Stimulated activated CD8-positive, alpha-beta memory T cell treated with anti-CD3 and anti-CD28 coated beads, Interleukin-4, amount 100 ng/mL, for 4 hours (primary cell): ENCODE measurements at places on chromosomes 1 and 21.

DNA sequence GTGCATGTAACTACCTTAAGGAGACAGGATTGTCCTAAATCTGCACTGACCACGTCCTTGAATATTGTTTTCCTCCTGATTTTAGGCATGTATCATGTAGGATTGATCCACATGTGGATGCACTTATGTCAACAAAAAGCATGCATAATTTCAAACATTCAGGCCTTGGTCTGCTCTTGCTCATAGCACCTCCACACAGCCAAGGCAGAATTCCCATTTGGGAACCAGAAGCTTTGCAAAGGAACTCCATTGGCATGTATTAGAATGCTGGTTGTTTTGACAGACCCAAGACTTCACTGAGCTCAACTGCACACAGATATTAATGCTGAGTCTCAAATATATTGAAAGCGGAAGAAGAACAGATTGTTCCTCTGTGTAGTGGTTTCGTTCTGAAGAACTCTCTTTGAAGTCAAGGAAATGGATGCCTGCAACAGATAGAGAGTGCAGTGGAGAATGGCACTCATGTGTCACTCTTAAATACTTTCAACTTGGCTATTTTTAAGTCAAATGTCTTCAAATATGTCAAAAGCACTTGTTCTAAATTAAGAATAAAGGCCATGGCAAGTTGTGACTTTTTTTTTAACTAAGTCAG is 387.6 kb downstream of the LTN1 start:
- DNase-seq = no peak

GRCh38 chr21:34979383-34979782 is 69.7 kb downstream of the RUNX1 start:
- DNase-seq = no peak

GRCh38 chr1:243346016-243346415 is 90.2 kb downstream of the SDCCAG8 start:
- DNase-seq = no peak

DNA sequence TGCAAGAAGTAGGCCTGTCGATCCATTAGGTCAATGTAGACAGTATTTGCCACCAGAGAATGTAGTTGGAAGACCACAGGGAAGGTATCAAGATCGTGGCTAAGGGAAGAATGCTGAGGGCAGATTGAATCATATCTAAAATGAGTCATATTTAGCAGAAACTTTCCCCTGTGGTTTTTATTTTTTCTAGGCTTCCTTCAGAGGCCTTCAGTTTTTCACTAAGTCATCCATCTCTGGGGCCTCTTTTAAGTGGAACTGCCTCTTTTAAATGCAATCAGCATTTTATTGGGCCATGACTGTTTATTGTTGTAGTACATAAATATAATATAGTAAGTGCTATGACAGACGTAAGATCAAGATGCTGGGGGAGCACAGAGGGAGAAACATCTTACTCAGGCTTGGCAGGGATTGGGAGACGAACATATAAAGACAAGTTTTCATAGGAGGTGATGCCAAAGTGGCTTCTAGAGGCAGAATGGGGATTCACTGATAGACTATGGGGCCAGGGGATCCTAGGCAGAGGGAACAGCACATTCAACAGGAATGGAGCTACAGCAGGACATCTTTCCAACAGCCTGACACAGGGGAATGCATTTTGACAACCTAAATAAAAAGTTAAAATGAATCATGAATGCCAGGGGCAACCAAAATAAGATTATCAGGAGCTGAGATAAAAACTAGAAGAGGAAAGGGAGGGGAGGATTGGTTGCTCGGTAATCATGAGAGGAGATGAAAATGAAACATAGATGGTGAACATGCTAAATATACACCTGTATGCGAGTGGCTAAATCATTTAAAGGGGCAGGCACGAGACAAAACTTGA is 20.1 kb downstream of the UBE2U start:
- DNase-seq = no peak

GRCh38 chr21:34618941-34619340 is 4.0 kb upstream of the RCAN1 start:
- DNase-seq = no peak

DNA sequence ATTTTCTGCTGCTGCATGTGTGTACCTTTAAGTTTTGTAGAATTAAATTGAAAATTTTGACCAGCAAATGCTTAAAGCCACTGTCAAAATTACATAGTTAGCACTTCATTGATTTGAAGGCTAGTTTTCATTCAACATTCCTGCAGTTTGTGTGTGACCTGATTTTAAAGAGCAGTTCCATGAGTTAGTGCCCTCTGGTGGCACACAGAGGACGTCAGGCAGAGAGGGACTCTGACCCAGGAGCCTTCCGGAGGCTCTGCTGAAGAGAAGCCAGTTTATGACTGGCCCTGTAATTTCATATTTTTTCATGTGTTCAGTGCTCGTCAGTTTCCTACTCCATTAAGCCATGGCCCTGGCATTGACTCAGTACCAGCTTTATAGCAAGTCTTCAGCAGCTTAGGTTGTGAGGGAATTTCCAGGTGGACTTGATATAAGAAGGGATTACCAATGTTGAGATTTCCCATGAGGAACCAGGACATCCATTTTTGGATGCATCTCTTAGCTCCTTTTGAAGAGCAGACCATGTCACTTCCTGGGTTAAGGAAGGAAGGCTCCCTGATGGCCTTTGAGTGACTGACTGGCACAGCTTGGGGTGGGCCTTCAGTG is 104.7 kb downstream of the CAMTA1 start:
- DNase-seq = no peak

DNA sequence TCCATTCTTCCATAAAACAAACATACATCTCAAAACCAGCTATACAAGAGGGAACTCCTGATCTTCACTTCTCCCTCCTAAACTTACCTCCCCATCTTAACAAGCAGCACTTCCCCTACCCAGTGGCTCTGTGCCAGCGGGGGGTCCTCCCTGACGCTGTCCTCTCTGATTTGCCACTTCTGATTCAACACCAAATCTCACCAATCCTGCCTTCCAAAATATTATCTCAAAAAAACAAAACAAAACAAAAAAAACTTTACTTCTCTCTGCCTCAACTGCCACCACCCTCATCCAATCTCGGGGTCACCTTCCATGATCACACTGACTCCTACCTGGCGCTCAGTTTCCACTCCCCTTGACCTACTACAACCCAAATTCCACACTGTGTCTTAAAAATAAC is 72.8 kb downstream of the SLC45A1 start:
- DNase-seq = no peak

DNA sequence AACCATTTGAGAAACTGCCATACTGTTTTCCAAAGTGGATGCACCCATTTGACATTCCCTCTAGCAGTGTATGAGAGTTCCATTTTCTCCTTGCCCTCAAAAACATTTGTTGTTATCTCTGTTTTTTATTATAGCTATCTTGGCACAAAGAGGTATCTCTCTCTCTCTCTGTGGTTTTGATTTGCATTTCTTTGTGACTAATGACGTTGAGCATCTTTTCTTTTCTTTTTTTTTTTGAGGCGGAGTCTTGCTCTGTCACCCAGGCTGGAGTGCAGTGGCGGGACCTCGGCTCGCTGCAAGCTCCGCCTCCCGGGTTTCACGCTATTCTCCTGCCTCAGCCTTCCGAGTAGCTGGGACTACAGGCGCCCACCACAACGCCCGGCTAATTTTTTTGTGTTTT is 17.4 kb upstream of the ZMYM6 start:
- DNase-seq = no peak

DNA sequence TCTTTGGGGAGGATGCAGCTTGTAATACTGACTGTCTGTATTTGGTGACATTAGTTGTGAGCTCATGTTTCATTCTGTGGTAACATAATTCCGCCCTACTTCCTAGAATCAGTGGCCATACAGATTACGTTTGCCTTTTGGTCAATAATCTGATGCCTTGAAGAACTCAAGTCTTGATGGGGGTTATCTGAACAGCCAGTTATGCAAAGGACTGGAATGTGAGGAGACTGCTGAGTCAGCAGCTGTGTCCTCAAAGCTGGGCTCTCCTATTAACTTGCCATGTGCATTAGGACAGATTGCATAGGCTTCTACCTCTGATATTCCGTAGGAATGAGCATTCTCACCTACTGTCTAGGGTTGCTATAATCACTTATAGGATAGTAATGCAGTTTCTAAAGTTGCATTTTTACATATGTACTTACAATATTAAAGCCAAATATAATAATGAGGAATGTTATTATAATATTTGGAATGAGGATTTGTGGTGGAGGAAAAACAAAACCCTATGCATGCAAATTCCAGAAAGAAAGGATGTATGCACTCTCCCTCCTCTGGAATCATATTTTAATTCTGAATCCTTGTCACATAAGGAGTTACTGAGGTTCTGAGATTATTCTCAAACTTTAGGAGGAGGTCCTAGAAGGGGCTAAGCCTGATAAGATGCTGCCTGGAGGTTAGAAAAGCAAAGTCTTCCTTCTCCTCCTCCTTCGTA is 116.0 kb downstream of the NOS1AP start:
- DNase-seq = no peak

GRCh38 chr1:28243685-28244311 is 7.9 kb downstream of the ATP5IF1 start:
- no peak for DNase-seq

- DNase-seq = no peak
Measured at GRCh38 chr1:5933676-5934057, 58.6 kb downstream of the NPHP4 start.

DNA sequence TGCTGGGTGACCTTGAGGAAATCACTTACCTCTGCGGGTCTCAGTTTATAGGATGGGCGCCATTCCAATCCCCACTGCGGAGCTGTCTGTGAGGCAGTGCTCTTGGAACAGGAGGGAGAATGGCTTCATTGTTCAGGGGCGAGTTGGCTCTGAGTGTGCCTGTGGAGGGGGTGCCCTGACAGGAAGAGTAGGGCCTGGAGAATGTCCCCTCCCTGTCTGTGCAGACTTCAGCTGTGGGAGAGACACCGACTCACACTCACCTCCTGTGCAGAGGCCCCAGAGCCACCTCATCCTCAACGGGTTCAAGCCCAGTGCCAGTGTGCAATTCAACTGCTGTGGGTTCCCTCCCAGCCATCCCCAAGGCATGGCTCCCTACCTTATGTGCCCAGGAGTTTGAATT is 17.1 kb downstream of the ADORA1 start:
- no peak for DNase-seq

DNA sequence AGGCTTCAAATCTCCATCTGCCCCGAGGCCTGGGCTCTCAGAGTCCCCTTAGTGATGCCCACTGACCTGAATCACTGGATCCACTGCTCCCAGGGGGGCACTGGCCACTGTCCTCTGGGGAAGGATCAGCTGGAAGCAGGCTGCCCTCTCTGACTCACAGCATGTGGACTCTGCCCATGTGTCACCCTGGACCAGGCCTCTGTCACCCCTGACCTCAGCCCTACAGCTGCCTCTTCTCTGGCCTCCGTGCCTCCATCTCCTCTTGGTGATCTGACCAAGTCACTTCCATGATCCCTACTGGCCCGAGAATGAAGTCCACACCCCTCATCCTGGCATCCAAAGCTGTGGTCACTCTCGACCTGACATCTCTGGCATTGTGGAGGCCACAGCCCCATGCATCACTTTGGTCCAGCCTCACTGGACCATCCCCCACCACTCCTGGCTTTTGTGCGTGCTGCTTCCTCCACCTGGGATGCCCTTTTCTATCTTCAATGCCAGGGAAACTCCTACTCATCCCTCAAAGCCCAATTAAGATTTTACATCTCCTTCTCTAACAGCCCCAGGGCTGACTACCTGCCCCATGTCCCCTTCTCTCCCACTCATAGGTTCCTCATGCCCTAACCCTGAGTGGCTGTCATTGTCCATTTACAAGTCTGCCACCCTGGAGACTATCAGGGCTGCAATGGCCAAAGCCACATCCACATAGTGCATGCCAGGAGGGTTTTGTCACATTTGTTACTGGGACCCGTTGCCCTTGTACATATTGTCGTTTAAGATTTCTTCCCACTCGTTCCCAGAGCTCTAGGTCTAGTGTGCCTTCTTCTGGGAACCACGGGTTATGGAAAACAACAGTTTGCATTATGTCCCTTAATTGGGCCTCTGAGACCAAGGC is 685.0 kb downstream of the MATN1 start:
- DNase-seq = no peak

- no peak for DNase-seq
Measured at GRCh38 chr1:53140451-53140850, 2.0 kb downstream of the SLC1A7 start.
